Central memory CD8-positive, alpha-beta T cell (primary cell): ENCODE measurements at places on chromosomes 3 and 15.
A peak's percentile ranks its signal among the peaks of the same experiment; 100 is the strongest.

GRCh38 chr3:54228806-54229205 is 106.5 kb downstream of the CACNA2D3 start:
- no peak overlapping the region for H3K4me3 ChIP-seq
- no peak overlapping the region for H3K27ac ChIP-seq
- H3K27me3 ChIP-seq: no peaks in the 10 kb centered on the region
- no peak for DNase-seq
- peaks cover 2% of the 10 kb centered on the region for H3K36me3 ChIP-seq

GRCh38 chr15:85318048-85318731 is 62.2 kb upstream of the AKAP13 start:
- no peaks in the 10 kb centered on the region for H3K27me3 ChIP-seq
- DNase-seq: no peak
- H3K27ac ChIP-seq: peak overlapping the region; percentile 22
- H3K4me3 ChIP-seq: no peak overlapping the region

DNA sequence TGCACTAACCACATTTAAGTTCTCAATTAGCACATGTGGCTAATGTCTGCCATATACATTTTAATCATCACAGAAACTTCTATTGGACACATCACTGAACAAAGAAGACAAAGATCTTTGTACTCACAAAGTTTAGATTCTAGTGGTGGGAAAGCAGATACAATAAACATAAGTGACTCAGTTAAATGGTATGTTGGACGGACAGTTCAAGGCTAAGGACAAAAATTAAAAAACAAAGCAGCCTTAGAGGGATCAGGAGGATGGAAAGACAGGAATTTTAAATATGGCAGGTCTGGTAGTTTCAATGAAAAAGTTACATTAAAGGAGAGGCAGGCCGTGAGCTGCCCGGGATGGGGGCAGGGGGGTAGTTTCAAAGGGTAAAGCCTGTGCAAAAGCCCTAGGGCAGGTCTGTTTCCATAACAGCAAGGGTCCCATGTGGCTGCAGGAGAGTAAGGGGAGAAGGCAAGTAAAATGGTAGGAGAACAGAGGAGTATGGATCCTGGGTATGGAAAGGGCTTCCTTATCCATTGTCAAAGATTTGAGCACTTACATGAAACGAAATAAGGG is 220.7 kb downstream of the FHIT start:
- no peak for DNase-seq
- no peaks in the 10 kb centered on the region for H3K36me3 ChIP-seq
- H3K27me3 ChIP-seq: no peaks in the 10 kb centered on the region
- no peak overlapping the region for H3K27ac ChIP-seq

DNA sequence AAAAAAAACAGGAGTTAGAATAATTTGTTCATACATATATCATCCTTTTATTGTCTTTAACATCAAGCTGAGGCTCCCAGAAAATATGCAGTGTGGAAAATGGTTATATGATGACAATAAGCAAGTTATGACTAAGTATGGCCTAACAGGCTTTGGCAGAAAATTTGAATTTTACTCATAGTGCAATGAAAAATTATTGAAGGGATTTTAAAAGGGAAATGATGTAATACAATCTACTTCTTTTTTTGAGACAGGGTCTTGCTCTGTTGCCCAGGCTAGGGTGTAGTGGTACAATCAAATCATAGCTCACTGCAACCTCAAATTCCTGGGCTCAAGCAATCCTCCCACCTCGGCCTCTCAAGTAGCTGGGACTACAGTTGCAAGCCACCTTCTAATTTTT is 78.7 kb downstream of the FAIM start:
- no peak for DNase-seq
- H3K4me3 ChIP-seq: no peak overlapping the region
- peak overlapping the region; percentile 16 for H3K27ac ChIP-seq
- peaks cover 24% of the 10 kb centered on the region for H3K36me3 ChIP-seq
- peaks cover 8% of the 10 kb centered on the region for H3K4me1 ChIP-seq

GRCh38 chr15:26974120-26974780 is 3.3 kb downstream of the GABRG3 start:
- no peak for DNase-seq

GRCh38 chr3:166291186-166291955 is 454.1 kb upstream of the BCHE start:
- H3K4me3 ChIP-seq: no peak overlapping the region
- no peaks in the 10 kb centered on the region for H3K4me1 ChIP-seq
- DNase-seq: no peak
- H3K27me3 ChIP-seq: no peaks in the 10 kb centered on the region
- H3K36me3 ChIP-seq: no peaks in the 10 kb centered on the region

GRCh38 chr3:12627370-12627769 is 36.5 kb downstream of the RAF1 start:
- no peak overlapping the region for H3K27ac ChIP-seq
- peaks cover 3% of the 10 kb centered on the region for H3K36me3 ChIP-seq
- no peak overlapping the region for H3K4me3 ChIP-seq
- DNase-seq: no peak

DNA sequence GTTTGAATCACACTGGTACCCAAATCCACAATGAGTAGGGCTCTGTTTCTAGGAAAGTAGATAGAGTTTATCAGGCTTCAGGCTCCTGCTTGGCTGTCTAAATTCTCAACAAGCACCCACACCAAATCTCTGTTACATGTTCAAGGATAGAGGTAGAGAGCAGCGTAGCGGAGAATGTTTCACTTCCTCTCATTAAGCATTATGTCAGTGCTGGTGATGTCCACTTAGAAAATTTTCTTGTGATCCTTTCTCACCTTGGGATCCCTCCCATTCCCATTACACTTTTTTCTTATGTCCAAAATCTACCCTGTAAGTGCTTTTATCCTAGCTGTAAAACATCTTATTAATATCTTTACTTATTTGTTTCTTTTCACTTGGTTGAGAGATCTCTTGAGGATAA is 34.7 kb upstream of the GCSAM start:
- no peaks in the 10 kb centered on the region for H3K4me1 ChIP-seq
- H3K36me3 ChIP-seq: no peaks in the 10 kb centered on the region
- no peak for DNase-seq
- no peaks in the 10 kb centered on the region for H3K27me3 ChIP-seq

GRCh38 chr3:41424543-41425300 is 225.4 kb downstream of the CTNNB1 start:
- H3K27ac ChIP-seq: no peak overlapping the region
- peak overlapping the region; percentile 60 for H3K4me3 ChIP-seq
- peaks cover 19% of the 10 kb centered on the region for H3K27me3 ChIP-seq
- peaks cover 31% of the 10 kb centered on the region for H3K4me1 ChIP-seq
- no peak for DNase-seq
- H3K36me3 ChIP-seq: no peaks in the 10 kb centered on the region

GRCh38 chr3:14652-15051 is 181.9 kb upstream of the CHL1 start:
- H3K27me3 ChIP-seq: no peaks in the 10 kb centered on the region
- no peak overlapping the region for H3K27ac ChIP-seq
- DNase-seq: no peak
- no peak overlapping the region for H3K4me3 ChIP-seq

DNA sequence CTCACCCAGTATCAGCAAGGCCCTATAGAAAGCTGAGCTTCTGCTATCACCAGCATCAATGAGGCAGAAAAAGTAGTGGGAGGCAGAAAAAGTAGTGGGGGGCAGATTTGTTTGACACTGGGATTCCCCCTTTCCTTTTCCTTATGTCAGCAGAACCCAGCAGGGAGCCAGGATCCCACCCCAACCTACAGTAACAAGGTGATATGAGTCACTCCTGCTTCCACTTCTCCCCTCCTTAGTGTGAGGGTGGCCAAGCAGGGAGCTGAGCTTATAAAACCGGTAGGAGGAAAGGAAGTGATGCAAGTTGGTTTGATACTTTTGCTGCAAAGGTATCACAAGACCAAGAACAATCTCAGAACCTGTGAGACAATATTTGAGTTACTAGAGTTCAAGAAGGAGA is 128.7 kb downstream of the SCAPER start:
- no peak overlapping the region for H3K27ac ChIP-seq
- peaks cover 2% of the 10 kb centered on the region for H3K36me3 ChIP-seq
- no peak overlapping the region for H3K4me3 ChIP-seq
- no peaks in the 10 kb centered on the region for H3K4me1 ChIP-seq
- no peaks in the 10 kb centered on the region for H3K27me3 ChIP-seq

DNA sequence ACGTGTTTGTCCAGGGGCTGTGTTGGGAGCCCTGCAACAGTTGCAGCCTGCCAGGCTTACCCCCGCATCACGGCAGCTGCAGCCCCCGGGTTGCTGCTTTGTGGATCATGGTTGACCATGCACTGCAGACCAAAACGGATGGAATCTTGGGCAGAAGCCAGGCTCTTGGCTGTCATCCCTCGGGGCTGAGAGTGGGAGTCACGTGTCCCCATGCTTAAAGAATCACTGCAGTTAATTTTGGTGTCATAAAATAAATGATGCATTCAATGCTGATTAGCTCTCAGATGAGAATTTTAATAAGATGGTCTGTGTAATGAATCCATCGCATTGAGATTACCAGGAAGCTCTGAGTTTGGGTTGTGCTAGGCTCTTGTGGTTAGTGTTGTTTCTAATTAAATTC is 115.6 kb downstream of the CHDH start:
- no peak for DNase-seq
- H3K36me3 ChIP-seq: no peaks in the 10 kb centered on the region
- H3K27ac ChIP-seq: no peak overlapping the region
- no peaks in the 10 kb centered on the region for H3K4me1 ChIP-seq
- peaks cover 36% of the 10 kb centered on the region for H3K27me3 ChIP-seq

- no peak overlapping the region for H3K4me3 ChIP-seq
- peaks cover 4% of the 10 kb centered on the region for H3K36me3 ChIP-seq
- DNase-seq: no peak
- no peaks in the 10 kb centered on the region for H3K27me3 ChIP-seq
- peaks cover 49% of the 10 kb centered on the region for H3K4me1 ChIP-seq
Observed at GRCh38 chr15:74405823-74406222, 27.9 kb downstream of the SEMA7A start.

DNA sequence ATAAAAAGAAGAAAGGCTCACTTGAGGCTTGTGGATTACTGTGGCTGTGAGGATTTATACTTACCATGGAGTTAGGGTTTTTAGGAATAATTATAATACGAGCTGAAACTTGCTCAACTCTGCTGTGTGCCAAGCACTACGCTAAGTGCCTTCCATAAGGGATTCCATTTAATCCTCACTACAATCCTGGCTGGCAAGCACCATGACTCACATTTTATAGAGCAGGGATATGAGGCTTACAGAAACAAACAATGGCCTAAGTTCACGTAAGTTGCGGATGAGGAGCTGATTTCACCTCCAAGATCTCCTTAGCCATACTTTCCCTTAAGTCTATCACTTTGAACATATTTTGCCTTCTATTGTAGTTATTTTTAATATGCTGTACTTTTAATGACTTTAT is 43.9 kb upstream of the ARL8B start:
- no peaks in the 10 kb centered on the region for H3K4me1 ChIP-seq
- no peak overlapping the region for H3K4me3 ChIP-seq
- H3K36me3 ChIP-seq: no peaks in the 10 kb centered on the region
- DNase-seq: no peak
- peaks cover 27% of the 10 kb centered on the region for H3K27me3 ChIP-seq

DNA sequence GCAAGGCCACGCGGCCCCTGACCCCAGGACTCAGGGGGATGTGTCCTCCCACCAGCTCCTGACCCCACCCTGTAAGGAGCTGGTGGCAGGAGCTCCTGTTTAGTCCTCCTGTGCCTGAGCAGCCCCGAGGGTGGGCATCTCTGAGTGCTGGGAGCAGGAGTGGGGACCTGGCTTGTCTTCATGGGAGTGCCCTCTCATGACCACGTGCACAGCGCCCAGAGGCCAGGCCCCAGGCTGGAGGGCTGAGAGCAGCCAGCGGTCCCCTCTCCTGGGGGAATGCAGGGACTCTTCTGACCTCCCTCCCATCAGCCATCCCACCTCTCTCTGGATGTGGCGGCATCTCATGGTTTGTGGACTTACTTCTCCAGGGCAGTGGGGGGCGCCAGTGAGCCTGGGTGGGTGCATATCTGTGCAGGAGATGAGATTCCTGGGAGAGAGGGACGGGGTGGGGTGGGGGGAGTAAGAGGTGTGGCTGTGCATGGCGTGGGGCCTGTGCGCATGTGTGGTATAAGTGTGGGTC is 205.6 kb downstream of the TBC1D2B start:
- no peaks in the 10 kb centered on the region for H3K4me1 ChIP-seq
- peaks cover 14% of the 10 kb centered on the region for H3K27me3 ChIP-seq
- H3K27ac ChIP-seq: no peak overlapping the region

- H3K27ac ChIP-seq: no peak overlapping the region
- no peak overlapping the region for H3K4me3 ChIP-seq
- peaks cover 21% of the 10 kb centered on the region for H3K36me3 ChIP-seq
- no peak for DNase-seq
- no peaks in the 10 kb centered on the region for H3K4me1 ChIP-seq
- no peaks in the 10 kb centered on the region for H3K27me3 ChIP-seq
Observed at GRCh38 chr3:119490153-119490552, 8.2 kb upstream of the TIMMDC1 start.

- peaks cover 75% of the 10 kb centered on the region for H3K4me1 ChIP-seq
- peaks cover 17% of the 10 kb centered on the region for H3K36me3 ChIP-seq
- DNase-seq: no peak
- H3K27me3 ChIP-seq: no peaks in the 10 kb centered on the region
- peak overlapping the region; percentile 76 for H3K27ac ChIP-seq
- peak overlapping the region; percentile 89 for H3K4me3 ChIP-seq
Observed at GRCh38 chr3:28244491-28244890, 3.1 kb downstream of the CMC1 start.

DNA sequence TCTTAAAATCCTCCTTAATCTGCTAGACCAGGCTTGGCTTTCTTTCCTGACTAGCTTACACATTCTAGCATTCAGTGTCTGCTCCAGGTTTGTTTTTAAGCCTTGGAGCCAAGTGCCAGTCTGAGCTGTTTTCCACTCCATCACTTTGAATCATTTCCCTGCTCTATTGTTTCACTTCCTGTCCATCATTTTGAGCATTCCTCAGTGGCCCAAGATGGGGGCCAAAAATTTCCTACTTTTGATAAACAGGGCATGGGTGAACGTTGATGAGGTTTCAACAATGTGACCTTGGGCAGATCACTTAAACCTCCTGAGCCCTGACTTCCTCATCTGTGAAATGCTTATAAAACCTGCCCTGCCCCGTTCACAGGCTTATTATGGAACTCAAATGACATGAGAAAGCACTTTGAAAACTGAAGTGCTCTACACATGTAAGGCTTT is 4.4 kb downstream of the CYP19A1 start:
- H3K4me1 ChIP-seq: no peaks in the 10 kb centered on the region
- no peaks in the 10 kb centered on the region for H3K36me3 ChIP-seq
- H3K27me3 ChIP-seq: peaks cover 5% of the 10 kb centered on the region
- DNase-seq: no peak
- H3K4me3 ChIP-seq: no peak overlapping the region
